ENCODE measurements at places on chromosomes 1 and 21.

- DNase-seq, result no peak
These were observed 42.7 kb upstream of the B3GALT2 start for GRCh38 chr1:193229136-193229535.

- no peak for DNase-seq
These were observed 299.1 kb downstream of the HHAT start for GRCh38 chr1:210627755-210628154.

DNA sequence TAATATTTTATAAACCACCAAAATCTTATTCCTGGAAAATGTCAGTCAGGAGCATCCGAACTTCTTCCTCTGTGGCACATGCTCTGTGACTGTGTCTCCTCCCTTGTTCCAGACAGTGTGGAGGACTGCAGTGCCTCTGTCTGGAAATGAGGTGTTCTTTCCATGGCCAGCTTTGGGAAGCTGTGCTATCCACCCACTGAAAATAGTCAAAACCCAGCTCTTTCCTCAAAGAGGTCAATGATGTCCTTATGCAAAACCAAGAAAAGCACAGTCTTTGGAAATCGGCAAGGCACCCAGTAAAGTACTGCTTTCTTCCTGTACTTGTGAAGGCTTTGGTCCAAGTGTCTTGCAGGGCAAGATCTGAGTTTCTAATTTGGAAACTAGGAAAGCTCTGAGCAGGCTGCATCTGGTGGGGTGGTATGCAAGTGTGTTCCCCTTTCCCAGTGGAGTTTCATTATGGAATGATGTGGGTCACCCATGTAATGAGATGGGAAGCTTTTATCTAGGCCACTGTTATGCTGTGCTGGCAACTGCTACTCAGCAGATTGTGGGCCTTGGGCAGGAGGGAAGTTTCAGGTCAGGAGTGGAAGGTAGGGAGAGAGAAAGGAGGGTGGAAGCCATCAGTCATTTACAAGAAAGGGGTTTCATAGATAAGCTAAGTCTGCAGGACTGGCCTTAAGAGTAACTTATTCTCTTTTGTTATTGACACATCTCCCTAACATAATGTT is 6.0 kb downstream of the KIAA0040 start:
- DNase-seq, result no peak

DNA sequence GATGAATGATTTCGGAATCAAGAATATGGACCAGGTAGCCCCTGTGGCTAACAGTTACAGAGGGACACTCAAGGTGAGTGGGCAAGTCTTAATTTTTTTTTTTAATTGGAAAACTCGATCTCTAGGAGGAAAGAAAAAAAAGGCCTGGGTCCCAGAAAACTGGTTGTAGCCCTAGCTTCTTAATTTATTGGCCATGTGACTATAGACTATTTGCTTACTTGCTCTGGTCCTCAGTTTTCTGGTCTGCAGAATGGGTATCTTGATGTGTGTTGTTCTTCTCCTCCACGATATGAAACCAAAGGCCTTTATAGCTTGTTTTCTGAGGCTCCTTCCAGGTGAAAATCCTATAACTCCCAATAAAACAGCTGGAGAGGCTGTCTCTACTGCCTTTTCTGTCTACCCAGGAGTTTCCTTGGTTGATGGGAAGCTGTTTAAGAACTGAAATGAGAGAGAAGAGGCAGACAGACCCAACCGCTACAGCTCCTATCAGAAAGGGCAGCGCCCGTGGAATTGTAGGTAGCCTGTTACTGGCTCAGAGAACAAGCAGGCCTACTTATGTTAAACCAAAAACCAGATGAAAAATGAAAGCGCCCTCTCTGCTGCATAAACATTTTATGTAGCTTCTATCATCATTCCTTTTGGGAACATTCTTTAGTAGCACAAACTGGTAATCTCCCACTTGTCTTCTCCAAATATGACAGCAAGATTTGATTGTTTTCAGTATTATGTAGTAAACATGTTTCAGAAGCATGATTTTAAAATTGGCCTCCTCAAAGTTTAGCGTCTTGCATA is 4.5 kb downstream of the ETS2 start:
- DNase-seq, result no peak

GRCh38 chr1:221439008-221439746 is 302.7 kb downstream of the DUSP10 start:
- DNase-seq, result peak; percentile 93

- DNase-seq, result no peak
These were observed 1.0 kb upstream of the PDZK1IP1 start for GRCh38 chr1:47190857-47191256.

DNA sequence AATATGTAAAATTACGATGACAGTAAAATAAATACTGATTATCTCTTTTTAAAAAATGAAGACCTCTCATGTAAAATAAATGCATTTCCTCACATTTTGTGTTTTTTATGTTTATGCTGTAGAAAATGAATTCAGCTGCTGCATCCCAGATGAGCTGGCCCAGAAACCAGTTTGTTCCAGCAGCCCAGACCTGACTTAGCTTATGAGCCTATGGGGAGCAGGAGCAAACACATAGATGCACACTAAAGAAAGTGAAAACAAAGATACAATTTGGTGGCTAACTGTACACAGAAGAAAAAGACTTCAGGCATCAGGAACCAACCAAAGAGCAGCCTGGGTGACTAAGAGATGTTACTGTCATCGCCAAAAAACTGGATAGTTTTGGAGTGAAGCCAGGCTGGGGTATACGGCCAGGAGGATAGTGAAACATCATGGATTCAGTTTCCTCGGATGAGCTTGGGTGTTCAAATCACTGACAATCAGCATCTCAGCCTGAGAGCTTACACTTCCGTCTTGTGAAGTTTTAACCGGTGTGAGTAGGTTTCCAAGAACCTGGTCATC is 113.9 kb upstream of the BACE2 start:
- DNase-seq, result no peak

GRCh38 chr1:164777518-164777917 is 218.5 kb downstream of the PBX1 start:
- DNase-seq, result no peak

DNA sequence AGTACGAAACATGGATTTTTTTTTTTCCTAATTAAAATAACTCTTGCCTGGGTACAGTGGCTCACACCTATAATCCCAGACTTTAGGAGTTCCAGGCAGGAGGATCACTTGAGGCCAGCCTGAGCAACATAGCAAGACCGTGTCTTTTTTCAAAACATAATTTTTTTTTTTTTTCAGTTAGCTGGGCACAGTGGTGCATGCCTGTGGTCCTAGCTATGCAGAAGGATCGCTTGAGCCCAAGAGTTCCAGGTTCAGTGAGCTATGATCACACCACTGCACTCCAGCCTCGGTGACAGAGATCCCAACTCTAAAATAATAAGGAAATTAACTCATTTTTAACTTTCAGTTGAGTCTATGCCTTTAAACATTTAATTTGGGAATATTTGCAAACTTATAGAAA is 170.1 kb downstream of the NEK7 start:
- DNase-seq, result no peak

DNA sequence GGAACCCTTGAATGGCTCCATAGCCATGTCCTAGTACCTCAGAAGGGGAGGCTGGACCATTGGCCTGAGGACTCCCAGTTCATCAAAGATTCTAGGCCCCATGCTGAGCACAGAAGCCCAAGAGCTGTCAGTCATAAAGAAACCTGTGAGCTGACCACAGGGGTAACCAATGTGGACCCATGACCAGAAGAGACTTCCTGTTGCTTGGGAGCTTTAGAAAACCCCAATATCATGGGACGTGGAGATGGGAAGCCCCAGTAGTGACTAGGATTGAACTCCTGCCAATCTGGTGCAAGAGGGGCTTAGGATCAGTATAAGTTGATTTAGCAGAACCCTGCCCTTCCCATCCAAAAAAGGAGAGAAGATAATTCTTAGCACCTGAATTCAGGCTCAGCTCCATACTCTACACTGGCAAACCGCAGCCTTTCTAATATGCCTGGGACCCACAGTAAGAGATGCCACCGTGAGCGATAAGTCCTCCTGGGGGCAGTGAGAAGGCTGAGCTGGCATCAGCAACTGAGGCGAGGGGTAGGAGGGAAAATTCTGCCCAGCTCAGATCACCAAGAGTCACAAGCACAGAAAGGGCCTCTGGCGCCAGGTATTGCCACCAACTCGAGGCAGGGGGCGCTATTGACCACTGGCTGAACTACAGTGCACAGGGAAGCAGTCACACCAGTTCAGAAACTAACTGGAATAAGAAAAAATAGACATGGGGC is 108.9 kb downstream of the CAPN8 start:
- no peak for DNase-seq

- no peak for DNase-seq
These were observed 16.0 kb downstream of the IBA57 start for GRCh38 chr1:228181645-228182034.

DNA sequence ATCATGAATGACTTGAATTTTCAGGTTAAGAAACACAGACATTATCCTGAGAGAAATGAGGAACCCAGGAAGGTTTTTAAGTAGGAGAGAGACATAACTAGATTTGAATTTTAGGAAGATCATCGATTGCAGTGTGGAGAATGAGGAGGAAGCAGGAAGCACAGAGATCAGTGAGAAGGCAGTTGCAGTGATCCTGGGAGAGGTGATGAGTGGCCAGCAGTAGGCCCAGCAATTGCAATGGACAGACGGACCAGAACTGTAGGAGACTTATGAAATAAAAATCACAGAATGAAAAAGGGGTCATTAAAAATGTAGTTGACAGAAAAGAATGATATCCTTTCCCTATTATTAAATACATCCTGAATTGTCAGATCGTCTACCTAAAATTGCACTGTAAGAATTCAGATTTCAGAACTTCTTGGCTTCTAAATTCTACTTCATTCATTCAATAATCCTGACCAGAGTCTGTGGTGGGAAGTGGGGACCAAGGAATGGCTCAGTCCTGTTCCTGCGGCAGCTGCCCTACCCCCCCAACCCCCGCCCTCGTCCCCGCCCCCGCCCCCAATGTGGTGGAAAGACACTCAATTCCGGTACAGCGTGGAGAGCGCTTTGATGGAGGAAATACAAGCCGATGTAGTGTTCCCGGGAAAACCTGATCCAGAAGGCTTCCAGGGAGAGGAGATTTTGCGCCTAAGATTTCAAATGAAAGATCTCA is 35.1 kb downstream of the SLC2A1 start:
- no peak for DNase-seq

DNA sequence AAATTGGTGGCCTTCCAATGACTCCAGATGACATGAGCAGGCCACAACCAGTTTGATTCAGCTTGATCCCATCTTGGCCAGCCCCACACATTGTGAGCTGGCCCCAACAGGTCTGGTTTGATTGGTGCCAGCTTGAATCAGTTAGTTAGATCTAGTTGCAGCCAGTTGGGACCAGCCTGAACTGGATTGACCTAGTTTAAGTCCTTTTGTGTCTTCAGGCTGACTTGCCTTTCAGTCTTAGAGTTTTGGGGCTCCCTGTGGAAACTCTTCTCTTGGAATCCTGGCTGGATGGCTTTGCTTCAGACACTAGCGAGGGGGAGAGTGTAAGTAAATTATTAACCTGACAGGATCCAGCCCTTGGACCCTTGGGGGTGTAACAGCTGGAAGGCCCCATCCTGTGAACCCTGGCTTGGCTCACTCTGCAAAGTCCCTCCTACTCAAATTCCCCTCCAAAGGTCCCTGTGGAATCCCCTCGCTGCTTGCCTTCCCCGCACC is 36.2 kb upstream of the POU3F1 start:
- DNase-seq, result no peak

GRCh38 chr1:31523012-31523411 is 53.3 kb upstream of the TINAGL1 start:
- DNase-seq, result no peak

DNA sequence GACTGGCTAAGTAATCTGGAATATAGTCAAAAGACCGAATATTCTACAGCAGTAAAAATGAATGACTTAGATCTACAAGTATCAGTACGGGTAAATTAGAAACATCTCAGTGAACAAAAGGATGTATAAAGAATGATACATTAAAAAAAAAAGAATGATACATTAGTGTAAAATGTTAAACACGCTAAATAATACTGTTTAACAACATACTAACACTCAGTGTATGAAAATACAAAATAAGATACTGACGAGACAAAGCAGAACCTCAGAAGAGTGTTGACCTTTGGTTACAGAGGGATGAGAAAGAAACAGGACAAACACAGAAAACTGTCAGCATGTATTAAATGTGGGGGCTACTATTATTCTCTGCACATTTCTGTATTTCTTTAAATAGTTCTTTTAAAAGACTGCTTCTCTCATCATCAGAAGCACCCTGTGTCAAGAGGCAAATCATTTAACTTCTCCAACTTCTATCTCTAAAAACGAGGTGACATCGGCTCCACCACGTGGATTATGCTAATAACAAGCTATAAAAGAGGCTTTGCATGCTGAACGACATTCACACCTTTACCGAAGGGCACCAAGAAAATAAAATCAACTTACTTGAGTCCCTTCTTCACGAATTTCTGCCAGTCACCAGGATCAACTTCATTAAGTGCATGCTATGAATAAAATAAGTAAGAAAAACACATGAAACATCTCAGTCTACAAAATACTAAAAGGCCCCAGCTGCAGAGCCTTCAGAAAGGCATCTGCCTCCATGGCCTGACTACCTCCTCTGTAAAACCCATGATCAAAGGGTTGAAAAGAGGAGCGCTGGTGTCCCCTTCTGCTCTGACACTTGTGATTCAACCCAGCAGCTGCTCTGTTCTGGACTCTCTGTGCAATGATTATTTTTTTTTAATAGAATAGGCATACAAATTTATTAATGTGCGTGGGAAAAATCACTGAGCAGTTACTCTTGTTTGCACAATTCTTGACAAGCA is 42.5 kb downstream of the MRAP start:
- DNase-seq, result no peak

DNA sequence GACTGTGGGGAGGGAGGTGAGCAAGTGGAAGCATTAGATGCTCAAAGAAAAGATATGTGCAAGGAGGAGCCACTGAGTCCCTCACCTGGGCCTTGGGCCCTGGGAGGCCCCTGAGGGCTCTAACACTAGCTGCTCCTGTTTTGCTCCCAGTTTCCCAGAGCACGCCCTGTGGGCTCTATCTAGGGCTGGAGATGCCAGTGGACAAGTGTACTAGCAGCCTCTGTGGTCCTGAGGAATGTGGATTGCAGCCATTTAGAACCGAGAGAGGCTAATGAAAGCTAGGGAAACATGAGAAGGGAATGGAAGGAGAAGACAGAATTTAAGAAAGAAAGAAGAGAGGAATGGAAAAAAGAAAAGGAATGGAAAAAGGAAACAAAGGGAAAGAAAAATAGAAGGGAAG is 10.0 kb upstream of the TBX15 start:
- DNase-seq, result no peak

- no peak for DNase-seq
These were observed 44.9 kb upstream of the SLC30A10 start for GRCh38 chr1:219973213-219973612.

DNA sequence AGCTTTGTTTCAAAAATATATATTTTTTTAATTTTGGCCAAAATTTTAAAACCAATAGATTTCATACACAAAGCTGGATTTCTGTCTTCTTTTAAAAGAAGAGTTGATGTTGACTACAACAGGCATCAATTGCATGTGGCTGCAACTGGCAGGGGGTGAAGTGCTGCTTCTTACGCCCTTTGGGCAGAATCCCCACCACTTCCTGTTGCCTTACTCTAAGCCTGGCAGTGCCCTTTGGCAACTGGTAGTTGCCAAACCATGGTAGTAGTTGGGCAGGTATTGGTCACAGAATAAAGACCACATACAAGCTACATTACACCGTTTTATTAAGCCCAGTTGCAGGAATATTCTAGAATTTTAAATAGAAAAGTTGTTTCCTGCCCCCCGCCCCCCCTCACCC is 17.0 kb downstream of the LAMC2 start:
- no peak for DNase-seq

- DNase-seq, result no peak
These were observed 16.8 kb upstream of the PLEKHG5 start for GRCh38 chr1:6508154-6508815.

All from kidney glomerular epithelial cell (primary cell).